ENCODE measurements at places on chromosomes 7 and 10. TPM values are rescaled to one million over a fixed set of nuclear protein-coding genes. Genes with fewer than 3 reads are reported as not detected.

Gene ZNF853
- 4.6 TPM for total RNA-seq

Gene SPDYE3
- not detected for total RNA-seq

Gene SLC18A2
- not detected for total RNA-seq

Gene TDRD1
- not detected for total RNA-seq

Gene WIPF3
- not detected for total RNA-seq

Gene SPDYE16
- not detected for total RNA-seq

GRCh38 chr7:98810153-98810802 lies 59.5 kb downstream of the TMEM130 start:
- no peak for DNase-seq

DNA sequence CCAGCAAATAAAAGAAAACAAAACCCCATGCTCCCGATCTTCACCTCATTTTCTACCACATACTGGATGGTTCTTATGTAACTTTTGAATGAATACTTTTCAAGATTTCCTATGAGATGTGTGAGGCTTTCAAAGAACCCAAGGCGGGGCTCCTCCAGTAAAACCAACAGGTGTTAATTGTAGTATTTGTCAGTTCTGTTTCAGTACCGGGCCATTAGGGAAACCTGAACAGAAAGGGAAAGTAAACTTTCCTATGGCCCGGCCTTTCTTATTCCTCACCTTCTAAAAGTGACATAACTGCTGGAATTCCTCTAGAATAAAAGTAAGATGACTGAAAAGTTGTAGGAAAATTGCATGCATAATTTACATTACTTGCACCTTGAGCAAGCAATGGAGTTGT lies 672.9 kb downstream of the MAGI2 start:
- no peak for DNase-seq

DNA sequence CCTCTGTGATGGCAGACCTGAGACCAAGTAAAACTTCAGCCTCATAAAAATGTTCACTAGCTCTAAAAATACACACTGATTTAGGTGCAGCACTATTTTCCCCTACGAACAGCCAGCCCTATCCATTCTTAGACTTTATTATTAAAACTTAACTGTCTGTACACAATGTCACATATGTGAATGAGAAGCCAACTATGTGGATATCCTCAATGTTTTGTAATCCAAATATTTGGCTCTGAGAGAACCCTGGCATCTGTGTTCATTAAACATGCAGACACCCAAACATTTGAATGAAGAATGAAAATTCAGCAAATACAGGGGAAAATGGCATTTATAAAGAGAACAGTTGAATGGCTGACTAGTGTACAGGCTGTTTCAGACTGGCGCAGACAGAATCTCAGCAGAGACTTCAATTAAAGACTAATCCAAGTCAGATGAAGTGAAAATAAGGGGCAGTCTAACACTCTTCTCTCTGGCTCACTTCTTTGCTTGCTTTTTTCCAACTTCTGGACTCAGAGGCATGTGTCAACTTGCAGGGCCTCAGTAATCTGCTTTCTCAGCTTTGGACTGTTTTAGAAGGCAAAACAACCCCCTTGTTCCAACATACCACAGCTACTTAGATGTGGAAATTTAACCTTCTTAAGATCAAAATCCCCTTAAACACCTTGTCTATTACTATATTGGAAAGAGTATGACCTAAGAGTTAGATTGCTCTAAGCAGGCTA lies 47.4 kb upstream of the FAM180A start:
- no peak for DNase-seq

- peak; percentile 31 for DNase-seq
Observed at GRCh38 chr10:75530299-75530698, 98.9 kb downstream of the LRMDA start.

- no peak for DNase-seq
Observed at GRCh38 chr7:124031919-124032318, 948 bp downstream of the TMEM229A start.

GRCh38 chr7:135168489-135169140 lies 1.9 kb downstream of the CYREN start:
- DNase-seq: no peak

GRCh38 chr10:132910186-132910880 lies 32.0 kb downstream of the CFAP46 start:
- DNase-seq: no peak

- DNase-seq: peak; percentile 82
Observed at GRCh38 chr10:14571866-14572507, 202.7 kb downstream of the FAM107B start.

- no peak for DNase-seq
Observed at GRCh38 chr7:50834679-50835078, 52.0 kb upstream of the GRB10 start.

DNA sequence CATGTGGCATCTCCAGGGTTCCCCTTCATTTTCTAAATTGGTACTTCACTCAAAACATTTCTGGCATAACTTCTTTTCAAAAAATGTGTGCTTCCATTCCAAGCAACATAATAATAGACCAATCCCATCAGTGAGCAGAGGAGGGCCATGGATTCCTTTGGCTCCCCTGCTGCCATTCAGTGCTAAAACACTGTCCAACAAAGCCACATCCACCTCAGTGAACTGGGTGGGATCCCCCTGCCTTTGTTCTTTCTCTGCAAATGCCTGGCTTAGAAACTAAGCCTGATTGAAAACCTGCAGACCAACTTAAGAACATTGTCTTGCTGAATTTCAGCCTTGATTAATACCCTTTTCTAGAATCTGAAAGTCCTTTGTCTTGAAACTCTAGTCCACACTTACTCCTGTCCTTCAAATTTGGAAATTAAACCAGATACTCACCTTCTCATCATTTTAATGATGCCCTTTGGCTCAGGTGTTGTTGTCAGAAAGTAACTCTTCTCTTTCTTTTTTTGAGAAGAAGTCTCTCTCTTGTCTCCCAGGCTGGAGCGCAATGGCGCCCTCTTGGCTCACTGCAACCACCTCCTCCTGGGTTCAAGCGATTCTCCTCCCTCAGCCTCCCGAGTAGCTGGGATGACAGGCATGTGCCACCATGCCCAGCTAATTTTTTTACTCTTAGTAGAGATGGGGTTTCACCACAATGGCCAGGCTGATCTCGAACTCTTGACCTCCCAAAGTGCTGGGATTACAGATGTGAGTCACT lies 132.3 kb downstream of the PLXNA4 start:
- no peak for DNase-seq

DNA sequence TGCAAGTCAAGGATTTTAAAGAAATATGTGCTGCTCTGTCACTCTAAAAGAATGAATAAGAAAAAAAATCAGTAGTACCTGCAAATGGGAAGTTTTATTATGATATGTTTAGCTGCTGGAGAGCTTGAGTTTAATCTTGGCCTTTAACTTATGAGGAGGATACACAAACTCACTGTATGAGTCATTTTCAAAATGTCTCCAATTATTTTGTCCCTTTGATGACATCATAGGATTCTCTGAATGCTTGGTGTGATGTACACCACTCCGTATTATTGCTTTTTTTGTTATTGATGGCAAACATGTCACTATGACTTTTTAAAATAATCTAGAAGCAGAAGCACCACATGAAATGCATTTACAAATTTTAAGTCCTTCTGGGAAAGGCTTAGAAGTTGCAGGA lies 125.8 kb downstream of the RALA start:
- no peak for DNase-seq

- no peak for DNase-seq
Observed at GRCh38 chr10:78914502-78915189, 154.1 kb upstream of the ZMIZ1 start.

DNA sequence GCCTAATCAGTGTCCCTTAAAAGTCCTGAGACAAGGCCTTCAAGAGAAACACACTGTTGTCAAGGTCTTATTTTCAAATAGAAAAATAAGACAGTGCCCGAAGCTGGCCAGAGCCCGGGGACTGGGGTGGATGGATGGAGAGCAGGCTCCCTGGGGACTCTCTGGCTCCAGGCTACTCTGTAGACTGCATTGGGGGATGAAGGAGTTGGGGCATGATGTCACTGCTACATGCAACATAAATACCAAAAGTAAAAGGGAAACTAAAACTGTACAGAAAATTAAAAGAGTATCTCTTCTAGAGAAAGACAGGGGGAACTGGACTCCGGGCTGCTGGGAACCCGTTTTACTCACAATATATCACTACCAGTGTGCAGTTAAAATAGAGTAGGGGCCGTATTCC lies 629.8 kb downstream of the KCNMA1 start:
- no peak for DNase-seq

GRCh38 chr10:69938541-69938991 lies 114.1 kb upstream of the MACROH2A2 start:
- DNase-seq: peak; percentile 15

DNA sequence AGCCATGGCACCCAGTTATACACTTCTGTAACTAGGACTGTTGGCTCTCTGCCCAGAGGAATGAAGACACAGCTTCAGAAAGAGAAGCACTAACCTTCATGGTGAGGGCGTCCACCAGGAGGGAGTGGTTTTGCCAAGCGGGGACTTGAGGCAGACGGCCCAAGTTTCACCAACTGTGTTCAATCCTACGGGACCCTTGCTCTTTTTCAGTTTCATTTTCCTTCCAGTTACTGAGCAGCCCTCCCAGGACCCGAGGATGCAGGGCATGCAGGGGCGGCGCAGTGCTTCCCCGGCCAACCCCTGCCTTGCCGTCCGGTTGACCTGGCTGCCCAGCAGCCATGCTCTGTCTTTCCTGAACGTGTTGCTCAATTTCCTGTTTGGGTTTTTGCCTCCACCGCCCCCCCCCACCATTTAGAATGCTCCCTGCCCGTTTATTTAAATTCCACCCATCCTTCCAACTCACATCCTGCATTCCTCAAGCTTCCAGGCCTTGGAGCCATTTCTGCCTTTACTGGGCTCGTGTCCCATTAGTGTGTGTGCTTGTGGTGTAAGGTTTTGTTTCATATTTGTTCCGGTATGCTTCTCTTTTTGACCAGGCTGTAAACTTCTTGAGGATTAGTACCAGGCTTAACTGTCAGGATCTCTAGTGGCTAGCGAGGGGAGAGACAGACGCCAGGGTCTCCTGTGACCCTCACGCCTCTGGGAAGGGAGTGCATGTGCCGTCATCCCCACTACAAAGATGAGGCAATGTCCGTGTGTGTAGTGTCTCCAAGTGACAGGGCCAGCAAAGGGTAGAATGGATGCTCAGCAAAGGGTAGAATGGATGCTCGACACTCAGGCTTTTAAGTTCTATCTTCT lies 31.6 kb downstream of the IL15RA start:
- peak; percentile 93 for DNase-seq

- no peak for DNase-seq
Observed at GRCh38 chr7:69673074-69673473, 74.8 kb downstream of the AUTS2 start.

DNA sequence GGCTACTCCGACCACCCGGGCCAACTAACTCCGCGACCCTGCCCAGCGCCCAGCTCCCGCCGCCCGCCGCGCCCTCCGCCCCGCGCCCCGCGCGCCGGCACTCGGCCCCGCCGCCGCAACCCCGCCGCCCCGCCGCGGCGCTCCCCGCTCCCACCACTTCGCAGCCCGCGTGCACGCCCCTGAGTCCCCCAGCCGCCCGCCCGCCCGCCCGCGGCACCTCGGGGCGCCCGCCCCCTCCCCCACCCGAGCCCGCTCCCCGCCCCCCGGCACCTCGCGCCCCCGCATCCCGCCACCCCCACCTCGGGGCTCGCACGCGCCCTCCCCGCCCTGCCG lies 598 bp downstream of the JAZF1 start:
- DNase-seq: no peak

DNA sequence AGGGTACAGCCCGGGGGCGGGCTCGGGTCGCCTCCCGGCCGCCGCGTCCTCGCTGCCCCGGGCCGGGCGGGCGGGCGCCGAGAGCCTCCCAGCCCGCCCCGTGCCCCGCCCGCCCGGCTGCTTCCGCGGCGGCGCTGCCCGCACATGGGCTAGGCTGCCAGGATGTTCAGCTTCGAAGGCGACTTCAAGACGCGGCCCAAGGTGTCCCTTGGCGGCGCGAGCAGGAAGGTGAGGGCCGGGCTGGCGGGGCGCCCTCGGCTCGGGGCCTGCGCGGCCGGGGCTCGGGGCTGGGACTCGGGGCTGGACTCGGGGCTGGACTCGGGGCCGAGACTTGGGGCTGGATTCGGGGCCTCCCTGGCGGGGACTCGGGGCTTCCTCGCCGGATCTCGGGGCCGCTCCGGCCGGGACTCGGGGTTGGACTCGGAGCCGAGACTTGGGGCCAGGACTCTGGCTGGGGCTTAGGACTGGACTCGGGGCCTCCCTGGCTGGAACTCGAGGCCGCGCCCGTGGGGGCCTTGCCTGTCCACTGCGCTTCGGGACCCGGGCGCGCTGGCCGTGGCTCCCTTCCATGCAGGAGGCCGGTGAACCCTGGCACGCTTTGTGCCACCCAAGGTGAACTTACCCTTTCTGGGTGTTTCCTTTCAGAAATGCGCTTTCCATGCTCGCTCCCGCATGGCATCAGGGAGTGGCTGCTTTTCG lies 534 bp downstream of the UBE3C start:
- peak; percentile 63 for DNase-seq

GRCh38 chr10:124210263-124210662 lies 116.9 kb upstream of the CHST15 start:
- DNase-seq: no peak

DNA sequence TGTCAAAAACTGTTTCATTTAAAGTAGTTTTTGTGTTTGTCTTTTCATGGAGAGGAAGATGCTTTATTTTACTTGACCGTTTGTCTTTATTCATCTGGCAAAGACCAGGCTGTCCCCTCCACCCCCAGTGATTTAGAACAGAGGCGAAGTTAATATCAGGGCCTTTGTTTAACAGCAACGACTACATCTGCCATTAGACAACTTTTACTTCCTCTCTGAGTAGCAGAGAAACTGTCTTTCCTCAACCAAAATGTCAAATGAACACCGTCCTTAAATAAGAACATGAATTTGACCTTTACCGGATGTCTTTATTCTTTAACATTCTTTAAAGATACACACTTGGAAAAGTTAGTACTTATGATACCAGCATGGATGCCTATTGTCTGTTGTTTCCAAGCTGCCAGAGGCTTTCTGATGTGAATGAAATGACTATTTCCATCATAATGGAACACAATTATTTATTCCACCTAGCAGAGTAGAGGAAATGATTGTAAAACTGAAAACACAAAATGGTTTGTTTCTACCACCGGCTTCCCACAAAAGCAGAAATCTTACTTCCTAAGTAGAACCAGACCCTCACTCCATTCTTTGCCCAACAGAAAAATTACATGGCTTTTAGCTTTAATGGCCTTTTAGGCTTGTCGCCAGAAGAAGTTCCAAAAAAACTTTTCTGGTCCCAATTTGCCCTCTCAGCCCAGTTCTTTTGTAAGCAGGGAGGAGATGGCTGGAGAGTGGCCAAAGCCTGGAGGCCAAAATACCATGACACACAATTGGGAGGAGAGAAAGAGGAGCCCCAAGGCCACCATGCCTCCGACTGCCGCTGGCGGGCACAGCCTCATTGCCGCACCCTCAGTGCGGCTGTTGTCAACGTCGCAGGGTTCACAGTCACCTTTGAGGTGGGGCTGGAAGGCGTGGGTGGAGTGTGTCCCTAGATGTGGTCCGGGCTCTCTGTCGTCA lies 168.5 kb downstream of the TEX36 start:
- no peak for DNase-seq

- no peak for DNase-seq
Observed at GRCh38 chr10:36170943-36171501, 528.9 kb upstream of the FZD8 start.

DNA sequence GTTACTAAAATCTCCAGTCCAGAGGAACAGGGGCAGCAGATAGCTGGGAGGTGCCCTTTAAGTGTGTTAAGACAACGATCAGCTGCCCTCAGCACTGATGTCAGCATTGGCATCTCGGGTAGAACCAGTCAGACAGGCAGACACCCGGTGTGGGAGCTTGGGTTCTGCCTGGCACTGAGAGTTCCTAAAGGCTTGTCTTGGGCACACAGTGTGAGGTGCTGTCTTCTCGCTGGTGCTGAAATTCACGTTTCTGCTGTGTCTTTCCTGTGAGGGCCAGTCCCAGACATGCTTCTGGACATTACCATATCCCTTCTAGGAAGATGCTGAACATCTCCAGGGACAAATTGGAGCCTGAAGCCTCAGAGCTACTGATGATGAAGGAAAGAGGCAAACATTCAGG lies 156.2 kb downstream of the DNAJB6 start:
- DNase-seq: no peak
